ENCODE measurements at places on chromosomes 4 and X.

- peak; percentile 69 for DNase-seq
These were observed 3.3 kb downstream of the RBM47 start for GRCh38 chr4:40626183-40626990.

GRCh38 chr4:127759893-127760292 lies 22.2 kb upstream of the HSPA4L start:
- DNase-seq, result no peak

DNA sequence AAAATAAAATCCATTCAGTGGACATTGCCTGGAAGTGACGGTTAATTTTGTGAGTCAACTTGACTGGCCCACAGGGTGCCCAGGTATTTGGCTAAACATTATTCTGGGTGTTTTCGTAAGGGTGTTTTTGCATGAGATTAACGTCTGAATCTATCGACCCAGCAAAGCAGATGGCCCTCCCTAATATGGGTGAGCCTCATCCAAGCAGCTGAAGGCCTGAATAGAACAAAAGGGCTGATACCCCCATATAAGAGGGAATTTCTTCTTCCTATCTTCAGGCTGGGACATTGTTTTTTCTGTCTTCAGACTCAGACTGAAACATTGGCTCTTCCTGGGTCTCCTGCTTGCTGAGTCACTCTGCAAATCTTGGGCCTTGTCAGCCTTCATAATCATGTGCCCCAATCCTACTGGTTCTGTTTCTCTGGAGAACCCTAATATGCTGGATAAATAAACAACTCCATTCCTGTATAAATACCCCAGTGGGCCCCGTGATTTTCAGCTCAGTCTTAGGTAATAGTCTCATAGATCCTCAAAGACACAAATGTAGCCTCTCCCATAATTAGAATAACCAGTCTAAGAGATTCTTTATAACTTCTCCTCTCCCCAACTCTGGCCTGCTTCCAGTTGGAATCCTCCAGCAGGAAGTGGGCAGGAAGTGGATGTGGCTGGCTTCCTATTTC lies 33.1 kb upstream of the DDX3X start:
- no peak for DNase-seq

DNA sequence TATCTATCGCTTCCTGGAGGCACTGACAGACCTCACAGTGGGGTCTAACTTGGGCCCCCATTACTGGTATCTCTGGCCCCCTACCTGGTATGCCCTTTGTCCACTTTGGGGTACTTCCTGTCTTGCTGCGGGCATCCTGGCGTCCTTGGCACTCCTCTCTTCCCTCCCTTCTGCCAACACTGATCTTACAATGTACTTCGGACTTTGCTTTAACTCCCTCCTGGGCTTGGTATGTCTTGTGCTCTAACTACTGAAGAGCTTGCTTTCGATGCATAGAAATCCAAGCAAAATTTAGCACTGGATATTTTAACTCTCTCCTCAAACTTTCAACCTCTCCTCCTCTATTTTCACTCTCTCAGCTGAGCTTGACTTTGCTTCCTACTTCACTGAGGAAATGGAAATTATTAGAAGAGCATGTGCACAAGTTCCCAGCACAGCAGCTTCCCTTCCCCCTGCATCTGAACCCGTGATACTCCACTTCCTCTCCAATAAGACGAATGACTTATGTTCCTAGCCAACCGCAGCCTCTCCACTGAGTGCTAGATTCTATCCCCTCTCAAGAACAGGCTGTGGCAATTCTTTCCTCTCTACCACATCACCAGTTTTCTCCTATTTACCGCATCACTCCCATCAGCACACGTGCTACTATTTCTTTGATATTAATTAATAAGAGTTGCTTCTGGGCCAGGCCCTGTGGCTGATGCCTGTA lies 52.9 kb downstream of the SUPT20HL2 start:
- no peak for DNase-seq

DNA sequence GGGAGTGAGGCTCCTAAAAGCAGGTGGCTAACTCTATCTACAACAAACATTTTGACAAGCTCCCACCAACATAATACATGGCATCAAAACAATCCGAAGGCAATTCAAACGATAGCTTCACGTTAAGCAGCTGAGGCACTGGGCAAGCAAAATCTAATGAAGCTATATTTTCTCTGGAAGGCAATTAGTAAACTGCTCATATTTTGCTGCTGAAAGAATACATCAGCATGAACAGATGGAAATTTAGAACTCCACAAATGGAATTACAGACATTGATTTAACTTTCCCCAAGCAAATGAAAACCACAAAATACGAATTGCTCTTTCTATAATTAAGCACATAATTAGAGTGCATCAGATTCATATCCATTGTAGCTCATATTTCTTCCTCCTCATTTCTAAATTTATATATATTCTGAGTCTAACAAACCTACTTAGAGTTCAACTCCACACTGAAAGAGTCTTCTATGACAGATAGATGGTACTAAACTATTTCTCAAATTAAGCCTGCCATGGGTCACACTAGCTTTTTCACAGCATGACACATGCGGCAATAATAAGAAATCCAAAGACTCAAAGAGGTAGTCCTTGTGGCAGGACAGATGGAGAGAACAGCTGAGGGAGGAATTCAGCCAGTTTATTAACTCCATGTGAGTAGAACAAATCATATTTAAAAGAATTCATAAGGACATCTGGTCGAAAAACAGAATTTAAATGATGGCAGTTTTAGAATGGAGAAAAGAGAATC lies 305.4 kb downstream of the MAPK10 start:
- no peak for DNase-seq

DNA sequence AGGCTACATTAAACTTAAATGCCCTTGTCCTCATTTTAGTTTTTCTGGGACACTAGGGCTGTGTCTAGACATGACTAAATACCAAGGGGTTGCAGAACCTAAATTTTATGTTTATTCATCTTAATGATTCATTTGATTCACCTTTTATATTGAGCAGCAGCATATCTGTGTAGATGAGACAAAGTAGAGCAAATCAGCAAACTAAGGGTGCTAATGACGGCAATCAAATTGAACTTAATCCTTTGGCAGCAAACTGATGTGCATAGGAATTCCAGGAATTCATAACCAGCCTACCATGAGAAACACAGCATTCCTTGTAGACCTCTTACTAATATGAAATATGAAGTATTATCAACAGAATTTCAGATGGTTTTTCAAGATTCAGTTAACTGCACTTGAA lies 25.1 kb downstream of the EPHA5 start:
- DNase-seq, result no peak

- no peak for DNase-seq
These were observed 64.4 kb upstream of the C4orf54 start for GRCh38 chr4:99722006-99722405.

DNA sequence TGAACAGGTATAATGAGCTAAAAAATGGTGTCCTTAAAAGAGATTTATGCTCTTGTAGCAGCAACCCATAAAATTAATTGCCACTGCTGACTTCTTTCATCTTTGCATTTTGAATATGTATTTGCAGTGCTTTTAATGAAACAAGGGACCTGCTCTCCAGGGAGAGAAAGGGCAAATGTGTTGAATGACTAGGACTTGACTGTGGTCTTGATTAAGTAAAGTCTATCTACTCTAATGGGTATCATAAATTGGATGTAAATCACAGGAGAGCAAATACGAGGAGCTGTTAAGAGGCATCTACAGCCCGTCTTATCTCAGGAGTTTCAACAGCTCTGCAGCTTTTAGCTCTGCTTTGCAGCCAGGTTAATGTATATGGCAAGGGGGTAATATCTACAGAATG lies 216.4 kb downstream of the PALLD start:
- peak; percentile 23 for DNase-seq

GRCh38 chr4:186900984-186901383 lies 177.3 kb upstream of the FAT1 start:
- DNase-seq, result no peak

DNA sequence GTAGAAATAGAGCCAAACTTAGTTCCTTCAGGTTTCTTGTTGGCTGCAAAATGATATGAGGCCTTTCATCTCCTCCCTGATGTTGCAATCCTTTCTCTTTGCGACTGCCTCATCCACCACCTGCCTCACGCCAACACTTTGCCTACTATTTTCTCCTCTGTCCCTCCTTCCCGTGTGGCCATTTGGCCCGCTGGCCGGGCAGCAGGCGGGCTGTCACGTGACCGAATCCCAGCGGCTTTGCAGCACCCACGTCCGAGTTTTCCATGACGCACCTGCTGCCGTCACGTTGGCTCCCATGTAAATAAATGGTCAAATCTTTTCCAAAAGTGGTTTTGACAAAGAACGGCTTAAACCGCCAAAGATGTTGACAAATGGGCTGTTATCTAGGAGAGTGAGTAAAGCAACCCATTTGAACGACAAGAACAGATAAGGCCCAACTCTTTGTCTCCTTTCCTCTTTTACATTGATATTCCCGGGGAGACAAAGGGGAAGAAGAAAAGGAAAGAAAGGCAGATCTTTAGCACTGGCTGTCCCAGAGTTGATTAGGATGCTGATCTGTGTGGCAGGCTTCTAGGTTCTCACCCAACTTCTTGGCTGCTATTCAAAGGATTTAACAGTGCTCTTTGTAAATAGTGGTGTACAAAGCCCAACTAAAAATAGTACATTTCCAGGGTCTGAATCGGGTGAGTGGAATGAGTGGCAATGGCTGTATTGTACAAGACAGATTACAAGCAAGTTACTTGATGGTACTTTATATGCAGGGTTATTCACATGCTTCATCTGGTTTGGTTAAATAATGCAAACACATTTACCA lies 174.2 kb upstream of the JADE1 start:
- DNase-seq, result no peak

DNA sequence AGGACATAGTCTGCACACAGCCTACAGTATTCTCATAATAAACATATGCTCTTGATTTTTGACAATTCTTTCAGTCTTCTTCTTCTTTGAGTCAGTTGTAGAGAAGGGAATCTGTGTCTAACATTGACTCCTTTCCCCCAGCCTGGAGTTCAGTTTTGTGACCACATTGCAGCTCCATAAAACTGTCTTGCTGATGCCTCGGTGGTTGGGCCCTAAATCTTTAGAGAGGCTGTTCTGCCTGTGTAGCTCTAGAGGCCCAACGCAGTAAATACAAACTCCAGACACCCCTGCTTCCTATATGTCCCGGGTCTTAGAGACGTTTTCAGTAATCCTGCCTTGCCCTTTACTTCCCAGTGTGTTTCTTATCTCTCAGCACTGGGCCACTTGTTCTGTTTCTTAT lies 639.5 kb upstream of the AADAT start:
- DNase-seq, result no peak

DNA sequence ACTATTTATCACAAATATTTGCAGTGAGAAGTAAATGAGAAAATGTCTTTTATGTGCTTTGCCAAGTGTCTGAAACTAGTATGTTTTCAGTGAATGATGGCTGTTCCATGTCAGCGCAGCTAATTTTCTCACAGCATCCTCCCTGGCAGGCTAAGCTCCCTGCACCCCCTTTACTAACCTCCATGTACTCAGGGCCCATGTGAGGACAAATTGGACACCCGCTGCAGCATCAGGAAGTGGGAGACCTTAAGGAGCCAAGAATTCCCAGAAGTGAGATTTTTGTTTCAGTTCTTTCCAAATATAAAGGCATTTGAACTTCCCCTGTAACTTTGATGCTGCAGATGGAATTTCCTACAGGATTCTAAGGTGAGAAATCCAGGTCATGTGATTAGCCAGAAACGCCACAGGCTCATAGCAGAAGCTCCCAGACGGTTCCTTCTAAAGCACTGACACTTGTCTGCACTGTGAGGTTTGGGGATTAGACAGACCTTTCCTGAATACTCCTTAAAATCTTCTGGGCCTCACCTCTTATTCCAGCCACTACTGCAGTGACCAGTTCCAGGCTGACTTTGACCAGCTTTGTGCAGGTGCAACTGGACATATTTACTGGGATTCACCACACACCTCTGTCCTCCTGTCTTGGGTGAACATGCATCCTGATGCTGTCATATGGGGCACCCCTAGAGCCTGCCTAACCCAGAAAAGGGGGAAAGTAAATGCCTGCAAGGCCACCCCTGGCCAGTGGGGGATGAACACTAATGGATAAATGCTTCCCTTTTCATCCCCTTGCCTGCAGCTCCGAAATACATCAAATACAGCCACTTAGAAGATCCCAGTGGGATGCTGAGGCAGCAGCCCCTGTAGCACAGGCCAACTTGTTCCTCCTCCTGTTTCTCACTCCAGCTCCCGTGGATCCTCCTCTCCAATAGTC lies 45.9 kb downstream of the LGI2 start:
- DNase-seq, result no peak

DNA sequence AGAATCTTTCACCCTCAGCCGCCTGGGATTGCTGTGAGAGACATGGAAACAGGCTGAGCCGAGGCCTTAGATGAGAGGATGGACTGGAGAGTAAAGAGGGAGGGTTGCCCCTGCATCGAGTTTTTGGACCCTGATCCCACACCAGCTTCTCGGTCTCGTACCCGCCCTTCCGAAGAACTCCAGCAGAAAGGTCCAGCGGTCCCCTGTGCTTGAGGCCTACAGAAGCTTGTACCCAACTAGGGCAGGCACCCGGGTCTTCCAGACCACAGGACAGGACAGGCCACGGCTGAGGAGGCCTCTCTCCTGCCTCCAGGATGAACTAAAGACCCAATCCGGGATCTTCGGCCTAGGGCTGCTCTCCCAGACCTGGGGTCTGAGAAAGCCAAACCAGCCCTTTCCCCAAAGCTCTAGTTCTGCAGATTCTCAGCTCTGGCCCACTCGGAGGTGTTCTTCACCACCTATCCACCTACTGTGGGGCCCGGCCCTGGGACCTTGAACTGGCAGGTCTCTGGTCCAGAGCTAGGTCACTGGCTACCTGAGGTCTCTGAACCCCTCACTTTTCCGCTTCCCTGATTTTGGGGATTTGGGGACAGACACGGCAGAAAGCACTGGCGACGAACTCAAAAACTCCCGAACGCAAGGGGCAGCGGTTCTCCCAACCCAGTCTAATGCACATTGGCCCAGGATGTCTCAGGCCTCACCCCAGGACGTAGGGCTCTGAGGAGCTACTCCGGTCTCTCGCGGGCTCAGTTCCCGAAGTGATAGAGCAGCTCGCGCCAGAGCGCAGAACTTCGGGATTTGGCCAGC lies 1.1 kb downstream of the NKX3-2 start:
- DNase-seq, result no peak

DNA sequence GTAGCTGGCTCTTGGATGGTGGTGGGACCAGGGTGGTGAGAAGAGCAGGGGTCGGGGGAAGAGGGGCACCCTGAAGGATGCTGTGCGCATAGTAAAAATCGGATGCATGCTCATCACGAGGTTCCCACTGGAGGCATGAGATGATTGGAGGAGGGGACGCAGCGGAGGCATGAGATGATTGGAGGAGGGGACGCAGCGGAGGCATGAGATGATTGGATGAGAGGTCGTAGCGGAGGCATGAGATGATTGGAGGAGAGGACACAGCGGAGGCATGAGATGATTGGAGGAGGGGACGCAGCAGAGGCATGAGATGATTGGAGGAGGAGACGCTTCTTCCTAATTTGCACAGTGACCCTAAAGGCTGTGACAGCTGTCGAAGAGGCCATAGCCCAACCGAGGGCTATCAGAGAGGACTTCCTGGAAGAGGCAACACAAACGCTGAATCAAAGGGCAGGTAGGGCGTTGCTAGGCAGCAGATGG lies 106.7 kb downstream of the ADRA2C start:
- DNase-seq, result no peak

DNA sequence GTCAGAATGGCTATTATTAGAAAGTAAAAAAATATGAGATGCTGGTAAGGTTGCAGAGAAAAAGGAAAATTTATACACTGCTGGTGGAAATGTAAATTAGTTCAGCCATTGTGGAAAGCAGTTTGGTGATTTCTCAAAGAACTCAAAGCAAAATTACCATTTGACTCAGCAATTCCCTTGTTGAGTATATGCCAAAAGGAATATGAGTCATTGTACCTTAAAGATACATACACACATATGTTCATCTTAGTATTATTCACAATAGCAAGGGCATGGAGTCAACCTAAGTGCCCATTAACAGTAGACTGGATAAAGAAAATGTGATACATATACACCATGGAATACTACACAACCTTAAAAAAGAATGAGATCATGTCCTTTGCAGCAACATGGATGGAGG lies 148.2 kb downstream of the COMMD8 start:
- DNase-seq, result no peak
